ENCODE measurements at places on chromosomes 11 and 22.

GRCh38 chr22:35705141-35705540, 12.5 kb upstream of the APOL5 start:
- peak; percentile 21 for DNase-seq

- DNase-seq, result no peak
Observed at GRCh38 chr22:48244388-48245195, 1482.1 kb downstream of the TBC1D22A start.

DNA sequence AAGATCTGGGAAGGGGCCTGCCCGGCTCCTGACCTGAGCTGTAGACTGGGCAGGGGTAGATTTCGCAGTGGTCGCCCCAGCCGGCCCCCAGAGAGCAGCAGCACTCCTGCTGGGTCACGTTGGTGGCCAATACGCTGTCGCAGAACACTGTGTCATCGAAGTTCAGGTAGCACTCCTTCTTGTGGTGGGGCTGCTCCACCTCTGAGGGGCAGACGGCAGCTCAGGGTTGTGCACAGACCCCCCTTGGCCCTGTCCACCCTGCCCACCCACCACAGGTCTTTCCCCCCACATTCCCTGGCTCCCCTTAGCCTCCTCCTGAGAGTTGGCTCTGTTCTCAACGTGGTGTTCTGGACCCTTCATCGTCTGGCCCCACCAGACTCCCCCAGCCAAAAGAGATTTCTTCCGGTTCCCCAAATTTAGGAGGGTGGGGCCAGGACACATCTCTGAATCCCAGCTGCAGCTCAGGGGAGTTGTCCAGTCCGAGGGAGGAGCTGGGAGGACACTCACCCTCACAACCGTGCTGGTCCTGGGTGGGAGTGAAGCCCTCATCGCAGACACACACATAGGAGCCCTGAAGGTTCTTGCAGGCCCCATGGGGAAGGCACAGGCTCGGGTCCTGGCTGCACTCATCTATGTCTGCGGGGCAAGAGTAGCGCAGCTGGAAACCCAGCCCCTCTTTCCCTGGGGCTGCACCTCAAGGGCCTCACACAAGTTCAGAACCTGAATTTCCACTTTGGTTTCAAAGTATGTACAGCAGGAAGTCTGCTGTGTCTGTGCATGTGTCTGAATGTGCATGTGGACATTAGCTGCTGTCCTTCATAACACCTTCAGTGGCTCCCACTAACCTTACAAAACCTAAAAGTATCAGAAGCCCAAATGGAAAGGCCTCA, 16.5 kb downstream of the SCYL1 start:
- no peak for DNase-seq

- DNase-seq, result no peak
Observed at GRCh38 chr22:24423519-24424000, 3.8 kb upstream of the ADORA2A start.

- DNase-seq, result no peak
Observed at GRCh38 chr11:128481135-128481534, 106.2 kb downstream of the ETS1 start.

DNA sequence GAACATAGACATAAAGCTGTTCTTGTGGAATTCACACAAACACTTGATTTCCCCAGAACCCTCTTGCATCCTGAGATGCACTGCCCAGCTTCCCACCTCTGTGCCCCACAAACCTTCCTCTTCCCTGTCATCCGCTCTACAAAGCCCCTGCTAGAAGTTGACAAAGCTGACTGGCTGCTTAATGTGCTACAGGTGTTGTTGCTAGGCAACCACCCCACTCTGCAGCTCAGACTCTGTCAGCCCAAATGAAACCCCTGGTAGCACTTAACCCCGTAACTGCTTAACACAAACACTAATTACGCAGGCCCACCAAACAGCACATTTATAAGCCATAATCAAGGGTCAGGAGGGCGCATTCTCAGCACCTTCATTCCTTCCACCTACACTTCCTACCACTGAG, 172.0 kb upstream of the CADM1 start:
- DNase-seq, result no peak

DNA sequence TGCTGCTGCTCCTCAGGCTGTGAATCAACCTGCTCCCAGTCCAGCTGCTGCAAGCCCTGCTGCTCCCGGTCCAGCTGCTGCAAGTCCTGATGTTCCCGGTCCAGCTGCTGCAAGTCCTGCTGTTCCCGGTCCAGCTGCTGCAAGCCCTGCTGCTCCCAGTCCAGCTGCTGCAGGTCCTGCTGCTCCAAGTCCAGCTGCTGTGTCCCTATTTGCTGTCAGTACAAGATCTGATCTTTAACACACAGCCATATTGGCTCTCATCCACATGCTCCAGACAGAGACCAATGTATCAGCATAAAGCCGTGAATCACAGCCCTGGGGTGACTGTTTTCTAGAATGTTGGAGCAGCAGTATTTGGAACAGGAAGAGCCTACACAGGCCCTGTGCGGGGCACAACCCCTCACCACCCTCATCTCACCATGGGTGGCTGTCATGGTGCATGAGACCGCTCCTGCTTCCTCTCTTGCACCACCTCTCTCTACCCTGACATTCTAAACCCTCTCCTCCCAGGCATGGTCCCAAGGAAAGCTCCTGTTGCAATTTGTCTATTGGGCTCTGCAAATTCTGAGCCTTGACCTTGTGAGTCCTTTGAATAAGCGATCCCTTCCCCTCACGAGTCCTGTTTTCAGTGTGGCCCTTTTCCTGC, 3.5 kb downstream of the KRTAP5-10 start:
- DNase-seq, result no peak

DNA sequence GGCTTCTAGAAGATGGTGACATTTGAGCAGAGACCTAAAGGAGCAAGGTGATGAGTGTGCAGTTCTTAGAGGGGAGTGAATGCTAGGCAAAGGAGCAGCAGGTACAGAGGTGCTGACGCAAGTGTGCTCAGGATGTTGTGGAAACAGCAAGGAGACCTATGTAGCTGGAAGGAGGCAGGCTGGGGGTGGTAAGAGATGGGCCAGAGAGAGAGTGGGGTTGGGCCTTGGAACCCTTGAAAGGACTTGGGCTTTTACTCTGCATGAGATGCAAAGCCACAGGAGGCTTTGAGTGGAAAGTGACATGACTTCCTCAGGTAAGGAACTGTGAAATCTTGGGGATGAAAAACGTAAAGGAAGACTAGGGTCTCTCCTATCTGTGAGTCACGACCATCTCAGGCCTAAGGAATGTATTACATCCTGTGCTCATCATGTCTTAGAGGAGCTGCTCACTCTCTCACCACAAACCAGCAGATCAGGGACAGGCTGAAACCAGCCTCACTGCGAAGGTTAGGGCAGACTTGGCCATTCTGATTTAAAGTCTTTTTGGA, 65.4 kb downstream of the MICAL2 start:
- peak; percentile 83 for DNase-seq

DNA sequence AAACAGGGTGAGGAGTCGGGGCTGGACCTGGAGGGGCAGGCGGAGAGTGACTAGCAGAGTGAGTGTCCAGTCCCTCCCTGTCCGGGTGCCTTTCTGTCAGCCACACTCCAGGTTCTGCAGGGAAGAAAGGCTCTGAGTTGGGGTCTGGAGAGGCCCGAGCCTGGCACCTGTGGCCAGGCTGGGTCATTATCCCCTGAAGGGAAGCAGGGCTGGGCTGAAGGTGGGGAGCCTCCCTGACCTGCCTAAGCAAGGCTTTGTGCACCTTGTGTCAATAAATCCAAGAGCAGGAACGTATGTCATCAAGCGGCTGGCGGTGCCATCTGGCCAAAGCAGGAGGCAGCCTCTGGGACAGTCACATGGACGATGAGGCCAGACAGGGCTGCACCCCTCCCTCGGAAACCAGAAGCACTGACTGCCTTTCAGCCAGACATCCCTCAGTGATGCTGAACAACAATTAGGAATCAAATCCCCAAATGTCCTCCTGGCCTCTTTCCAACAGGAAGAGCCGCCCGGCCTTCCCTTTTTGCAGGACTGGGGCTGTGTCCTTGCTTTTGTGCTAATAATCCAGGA, 73.9 kb upstream of the FGF3 start:
- no peak for DNase-seq

- DNase-seq, result no peak
Observed at GRCh38 chr11:1458340-1459218, 28.0 kb downstream of the MOB2 start.

All from HFF-Myc (cell line).